ENCODE measurements at places on chromosomes 13 and 19.

- no peak for DNase-seq
These were observed 15.4 kb downstream of the NLRP12 start for GRCh38 chr19:53808710-53809125.

DNA sequence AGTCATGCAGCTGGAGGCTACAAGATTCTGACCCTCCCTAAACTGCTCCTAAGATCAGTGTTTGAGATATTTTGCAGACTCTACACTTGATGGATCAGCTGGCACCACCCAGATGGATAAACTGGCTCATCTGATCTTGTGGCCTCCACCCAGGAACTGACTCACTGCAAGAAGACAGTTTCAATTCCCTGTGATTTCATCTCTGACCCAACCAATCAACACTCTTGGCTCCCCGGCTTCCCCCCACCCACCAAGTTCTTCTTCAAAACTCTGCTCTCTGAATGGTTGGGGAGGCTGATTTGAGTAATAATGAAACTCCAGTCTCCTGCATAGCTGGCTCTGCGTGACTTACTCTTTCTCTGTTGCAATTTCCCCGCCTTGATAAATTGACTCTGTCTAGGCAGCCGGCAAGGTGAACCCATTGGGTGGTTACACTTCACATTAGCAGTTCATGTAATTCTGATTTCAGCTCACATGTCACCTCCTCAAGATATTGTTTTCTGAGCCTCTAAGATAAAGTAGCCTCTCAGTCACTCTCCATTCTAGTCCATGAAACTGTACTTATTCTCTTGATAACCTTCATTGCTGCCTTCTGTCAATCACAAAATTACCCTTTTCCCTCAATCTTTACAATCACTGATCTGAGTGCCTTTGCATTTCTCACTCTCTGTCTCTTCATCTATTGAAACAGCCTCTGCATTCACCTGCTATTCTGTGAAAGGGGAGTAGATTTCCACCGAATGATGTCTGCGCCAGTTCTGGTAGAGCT lies 9.9 kb upstream of the FPR3 start:
- DNase-seq = no peak

GRCh38 chr13:98761126-98761985 lies 8.9 kb upstream of the SLC15A1 start:
- DNase-seq = no peak

DNA sequence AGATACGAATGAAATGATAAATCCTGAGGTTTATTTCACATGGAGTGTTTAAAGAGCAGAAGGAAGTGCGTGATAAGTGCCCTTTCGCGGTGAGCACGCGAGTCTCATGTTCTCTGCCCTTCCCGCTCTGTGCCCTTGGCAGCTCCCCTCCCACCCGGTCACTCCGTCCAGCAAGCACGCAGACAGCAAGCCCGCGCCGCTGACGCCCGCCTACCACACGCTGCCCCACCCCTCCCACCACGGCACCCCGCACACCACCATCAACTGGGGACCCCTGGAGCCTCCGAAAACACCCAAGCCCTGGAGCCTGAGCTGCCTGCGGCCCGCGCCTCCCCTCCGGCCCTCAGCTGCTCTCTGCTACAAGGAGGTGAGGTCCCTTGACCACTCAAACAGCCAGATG lies 37.4 kb upstream of the TEX29 start:
- DNase-seq = no peak

GRCh38 chr13:113607889-113608635 lies 23.5 kb downstream of the TFDP1 start:
- DNase-seq = no peak

GRCh38 chr19:18306209-18306887 lies 16.5 kb downstream of the LSM4 start:
- no peak for DNase-seq

GRCh38 chr19:38710928-38711725 lies 33.1 kb downstream of the CAPN12 start:
- no peak for DNase-seq
